Stimulated activated CD8-positive, alpha-beta memory T cell treated with anti-CD3 and anti-CD28 coated beads, Interleukin-7, amount 100 ng/mL, for 1 hour (primary cell): ENCODE measurements at places on chromosomes 4 and X.

DNA sequence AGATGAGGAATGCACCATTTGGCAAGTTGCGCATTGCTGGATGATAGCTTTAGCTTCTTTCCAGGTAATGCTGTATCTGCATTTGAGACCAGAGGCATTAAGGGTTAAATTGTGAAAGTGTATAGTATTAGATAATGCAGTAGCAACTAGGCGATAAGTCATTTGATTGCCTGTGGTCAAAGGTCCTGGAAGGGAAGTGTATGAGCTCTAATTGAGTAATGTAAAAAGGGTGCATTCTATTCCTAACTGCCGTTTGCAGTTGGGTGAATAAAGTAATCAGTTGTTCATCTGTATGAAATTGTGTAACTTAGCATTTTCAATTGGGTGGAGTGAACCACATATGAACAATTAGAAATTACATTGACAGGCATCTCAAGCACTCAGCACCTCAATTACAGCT, 54.5 kb upstream of the WDR1 start:
- DNase-seq, result no peak

DNA sequence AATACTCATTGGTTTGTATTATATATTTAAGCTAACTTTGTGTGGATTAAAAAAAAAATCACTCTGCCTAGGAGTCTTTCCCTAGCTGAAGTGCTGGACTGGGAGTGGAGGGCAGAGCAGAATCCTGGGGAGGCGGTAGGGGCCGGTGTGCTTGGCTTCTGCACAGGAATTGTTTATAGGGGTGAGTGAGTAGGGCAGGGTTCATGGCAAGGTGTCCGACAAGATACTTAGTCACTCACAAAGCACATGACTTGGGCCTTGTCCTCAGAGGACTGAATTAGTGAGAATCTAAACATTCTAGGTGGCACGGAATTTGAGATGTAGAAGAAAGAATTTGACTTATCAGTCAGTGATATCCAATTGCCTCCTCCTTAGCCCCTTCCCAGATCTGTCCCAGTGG, 32.2 kb downstream of the FNIP2 start:
- no peak for DNase-seq

GRCh38 chr4:150389896-150390530, 191.9 kb upstream of the MAB21L2 start:
- no peak for DNase-seq

- no peak for DNase-seq
These were observed 5.0 kb downstream of the GPR78 start for GRCh38 chr4:8585186-8585585.

DNA sequence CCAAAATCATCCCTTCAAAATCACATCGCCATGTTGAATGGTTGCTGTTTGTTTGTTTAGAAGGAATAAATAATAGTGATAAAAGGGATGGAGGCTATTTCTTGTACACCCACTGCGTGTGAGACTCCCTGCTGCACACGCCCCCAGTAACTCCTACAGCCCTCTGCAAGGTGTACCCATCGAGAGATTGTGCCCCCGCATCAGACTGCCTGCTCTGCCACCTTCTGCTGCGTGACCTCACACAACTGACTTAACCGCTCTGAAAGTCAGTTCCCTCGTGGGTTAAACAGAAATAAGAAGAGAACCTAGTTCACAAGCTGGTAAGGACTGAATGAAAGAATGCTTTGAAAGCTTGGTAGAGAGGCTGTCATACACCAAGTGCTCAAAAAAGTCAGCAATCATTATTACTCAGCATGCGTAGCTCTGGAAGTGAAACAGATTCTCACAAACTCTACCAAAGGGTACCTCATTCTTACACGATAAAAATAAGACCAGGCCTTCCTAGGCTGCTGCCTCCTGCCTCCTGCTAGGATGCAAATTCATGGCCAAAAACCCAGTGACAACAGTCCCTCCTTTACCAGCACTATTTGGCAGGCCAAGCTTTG, 147.1 kb downstream of the CPEB2 start:
- DNase-seq, result no peak

GRCh38 chr4:127188847-127189246, 443.9 kb upstream of the INTU start:
- DNase-seq, result no peak

DNA sequence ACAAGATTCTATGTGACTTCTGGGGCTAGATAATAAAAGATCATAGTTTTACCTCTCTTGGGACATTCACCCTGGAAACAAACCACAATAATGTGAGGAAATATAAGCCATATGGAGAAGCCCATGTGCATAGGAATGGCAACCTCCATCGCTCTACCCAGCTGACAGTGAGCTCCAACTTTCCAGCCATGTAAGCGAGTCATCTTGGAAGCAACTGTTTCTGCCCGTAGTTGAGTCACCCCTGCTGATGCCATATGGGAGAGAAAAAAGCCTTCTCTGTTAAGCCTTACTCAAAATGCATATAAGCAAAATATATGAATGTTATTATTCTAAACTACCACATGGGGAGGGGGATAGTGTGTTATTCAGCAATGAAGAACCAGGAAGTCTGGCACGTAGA, 31.4 kb upstream of the RELL1 start:
- DNase-seq, result no peak

GRCh38 chr4:7111441-7111840, 43.6 kb upstream of the GRPEL1 start:
- DNase-seq, result no peak

- no peak for DNase-seq
These were observed 249.3 kb upstream of the DIPK2B start for GRCh38 chrX:45449982-45450381.

GRCh38 chr4:16659694-16660093, 238.8 kb downstream of the LDB2 start:
- DNase-seq, result no peak

DNA sequence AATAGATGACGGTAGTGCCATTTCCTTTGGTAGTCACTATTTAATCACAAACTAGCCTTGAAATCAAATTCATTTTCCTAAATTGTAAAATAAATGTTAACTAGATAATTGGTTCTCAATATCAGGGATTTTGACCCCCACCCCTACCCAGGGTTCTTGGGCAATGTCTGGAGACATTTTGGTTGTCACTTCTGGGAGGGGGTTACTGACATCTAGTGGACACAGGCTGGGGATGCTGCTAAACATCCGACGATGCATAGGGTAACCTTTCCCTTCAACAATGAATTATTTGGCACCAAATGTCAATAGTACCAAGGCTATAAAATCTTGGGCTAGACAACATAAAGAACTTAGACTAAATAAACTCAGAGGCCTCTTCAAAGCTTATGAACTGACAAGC, 285.8 kb upstream of the TRPC5 start:
- DNase-seq, result no peak

DNA sequence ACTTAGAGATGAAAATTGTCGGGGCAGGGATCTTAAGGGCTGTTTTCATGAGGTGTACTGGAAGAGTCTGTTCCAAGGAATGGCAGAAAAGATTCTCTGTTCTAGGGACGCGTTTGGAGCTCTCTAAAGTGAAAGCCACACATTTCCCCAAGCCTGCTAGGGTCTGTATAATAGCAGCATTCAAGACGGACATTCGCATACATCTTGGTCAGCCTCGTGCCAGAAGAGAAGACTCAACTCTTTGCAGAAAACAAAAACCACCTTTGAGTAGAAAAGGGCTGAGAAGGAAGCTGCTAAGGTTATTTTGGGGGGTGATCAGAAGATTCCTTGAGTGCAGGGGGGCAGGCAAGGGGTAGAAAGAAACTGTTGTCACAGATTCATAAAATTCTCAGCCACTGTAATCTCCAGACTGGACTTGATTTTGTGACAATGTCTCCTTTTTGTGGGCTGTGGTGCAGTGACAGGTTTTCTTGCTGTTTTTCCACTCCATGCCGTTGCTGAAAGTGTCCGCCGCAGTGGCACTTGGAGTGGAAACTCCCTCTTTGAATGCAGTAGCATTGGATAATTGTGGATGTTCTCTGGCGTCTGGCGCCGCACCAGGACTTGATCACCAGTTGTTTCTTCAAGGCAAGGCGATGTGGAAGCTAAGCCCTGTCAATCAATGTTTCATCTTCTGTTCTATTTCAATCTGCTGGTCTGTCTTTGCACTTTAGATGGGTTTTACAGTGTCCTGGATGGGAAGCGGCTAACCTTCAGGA, 2.9 kb downstream of the GYG2 start:
- DNase-seq, result no peak

- DNase-seq, result peak; percentile 10
These were observed 14.5 kb upstream of the PRRG3 start for GRCh38 chrX:151680805-151681204.

GRCh38 chr4:167955006-167955405, 137.3 kb upstream of the ANXA10 start:
- DNase-seq, result no peak
